Caudate nucleus (tissue), 63 donors: ENCODE measurements at places on chromosomes 6 and 20.
A peak's percentile ranks its signal among the peaks of the same experiment; 100 is the strongest.

DNA sequence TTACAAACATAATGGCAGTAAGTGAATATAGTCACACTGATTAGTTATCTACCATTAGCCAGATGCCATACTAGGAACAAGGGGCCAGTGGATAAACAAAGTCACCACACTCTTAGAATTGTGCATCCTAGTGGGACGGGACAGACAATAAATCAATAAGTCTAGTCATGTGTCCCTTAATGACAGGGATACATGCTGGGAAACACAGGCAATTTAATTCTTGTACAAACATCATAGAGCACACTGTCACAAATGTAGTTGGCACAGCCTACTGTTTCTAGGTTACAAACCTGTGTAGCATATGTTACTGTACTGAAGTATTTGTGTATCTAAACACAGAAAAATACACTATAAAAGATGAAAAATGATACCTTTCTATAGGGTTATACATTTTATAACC, 123.0 kb upstream of the FAM184A start:
- DNase-seq: no peak

DNA sequence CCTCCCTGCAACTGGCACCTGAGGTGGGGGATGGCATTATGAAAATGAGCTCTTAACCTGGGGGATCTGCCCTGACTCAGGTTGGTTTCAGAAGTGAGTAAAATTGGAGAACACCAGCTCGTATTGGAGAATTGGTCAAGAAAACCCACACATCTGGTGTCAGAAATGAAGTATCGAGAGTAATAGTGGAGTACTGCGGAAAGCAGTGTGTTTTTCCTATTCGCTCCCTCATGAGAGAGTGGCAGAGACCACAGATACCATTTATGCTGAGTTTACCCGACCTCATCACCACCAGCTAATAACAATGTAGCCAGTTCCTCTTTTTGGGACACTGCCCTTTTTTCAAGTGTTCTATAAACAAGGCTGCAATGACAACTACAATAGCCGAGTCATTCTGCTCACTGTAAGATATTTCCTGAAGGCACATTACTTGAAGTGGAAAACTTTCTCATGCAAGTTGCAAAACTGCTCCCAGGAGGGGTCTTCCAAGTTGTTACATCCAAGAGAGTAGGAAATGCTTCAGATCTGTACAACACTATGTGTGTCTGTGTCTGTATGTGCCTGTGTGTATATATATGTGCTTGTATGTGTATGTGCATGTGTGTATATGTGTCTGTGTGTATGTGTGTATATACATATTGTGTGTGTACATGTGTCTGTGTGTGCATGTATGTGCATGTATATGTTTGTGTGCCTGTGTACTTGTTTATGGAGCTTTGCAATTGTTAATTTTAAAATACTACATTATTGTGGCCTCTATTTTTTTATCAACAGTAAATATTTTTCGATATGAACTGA, 106.0 kb upstream of the CST7 start:
- no peak for DNase-seq

- DNase-seq: no peak
Measured at GRCh38 chr6:34393966-34394305, 1.5 kb upstream of the NUDT3 start.

- no peak for DNase-seq
Measured at GRCh38 chr20:21145424-21145823, 19.5 kb downstream of the KIZ start.

DNA sequence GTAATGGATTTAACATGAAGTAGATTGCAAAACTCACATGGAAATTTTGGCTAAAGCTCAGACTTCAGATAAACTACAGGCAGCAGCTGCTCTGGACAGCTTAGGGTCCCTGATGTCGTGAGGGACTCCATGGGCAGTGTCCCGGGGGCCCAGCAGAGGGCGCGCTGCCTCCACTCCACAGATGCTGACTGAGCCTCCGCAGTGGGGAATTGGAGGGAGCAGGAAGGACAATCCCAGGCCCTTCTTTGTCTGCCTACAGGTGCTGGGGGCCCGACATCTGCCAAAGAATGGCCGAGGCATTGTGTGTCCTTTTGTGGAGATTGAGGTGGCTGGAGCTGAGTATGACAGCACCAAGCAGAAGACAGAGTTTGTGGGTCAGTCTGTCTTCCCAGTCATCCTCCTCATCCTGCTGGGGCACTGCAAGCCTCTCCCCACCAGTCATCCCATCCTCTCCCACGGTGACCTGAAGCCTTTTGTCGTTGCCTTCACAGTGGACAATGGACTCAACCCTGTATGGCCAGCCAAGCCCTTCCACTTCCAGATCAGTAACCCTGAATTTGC, 35.9 kb downstream of the PLCG1 start:
- peak; percentile 79 for DNase-seq

GRCh38 chr6:38482466-38482865, 157.3 kb downstream of the BTBD9 start:
- DNase-seq: no peak
